ENCODE measurements at places on chromosomes 2 and 18.

DNA sequence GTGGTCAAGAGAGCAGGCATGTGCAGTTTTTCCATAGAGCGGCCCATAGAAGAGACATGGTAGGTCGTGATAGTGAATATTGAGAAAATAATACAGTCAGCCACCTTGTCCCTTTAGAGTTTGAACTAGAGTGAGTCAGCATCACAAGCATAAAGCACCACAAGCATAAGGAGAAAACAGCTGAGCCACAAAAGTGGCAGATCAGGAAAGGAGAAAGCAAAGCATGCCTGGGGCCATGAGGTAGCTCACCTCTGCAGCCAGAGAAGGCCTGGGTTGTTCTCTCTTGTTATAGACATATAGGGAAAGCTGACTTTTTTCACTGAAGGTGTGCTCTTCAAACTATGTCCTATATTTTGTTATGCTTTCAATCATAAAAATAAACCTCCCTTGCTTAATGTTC, 879.0 kb downstream of the DSC3 start:
- no peak for DNase-seq

DNA sequence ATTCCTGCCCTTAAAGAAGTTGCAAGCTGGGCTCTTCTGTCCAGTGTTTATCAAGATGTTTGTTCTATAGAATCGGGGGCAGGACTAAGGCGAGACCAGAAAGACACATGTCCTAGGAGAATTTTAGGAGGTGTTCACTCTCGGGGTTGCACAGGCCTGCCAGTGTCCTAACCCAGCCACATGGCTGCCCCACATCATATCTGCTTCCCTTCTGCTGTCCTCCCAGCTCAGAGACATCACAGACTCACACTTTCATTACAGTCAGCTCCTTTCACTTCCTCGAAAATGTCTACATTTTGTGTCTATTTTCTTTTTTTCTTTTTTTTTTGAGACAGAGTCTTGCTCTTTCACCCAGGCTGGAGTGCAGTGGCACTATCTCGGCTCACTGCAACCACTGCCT, 10.7 kb upstream of the MRO start:
- DNase-seq, result no peak

GRCh38 chr2:37448342-37449120, 104.1 kb downstream of the QPCT start:
- no peak for DNase-seq

- no peak for DNase-seq
Measured at GRCh38 chr2:2688254-2688653, 357.2 kb upstream of the MYT1L start.

- no peak for DNase-seq
Measured at GRCh38 chr2:219861307-219861706, 233.9 kb downstream of the SLC4A3 start.

GRCh38 chr2:181563101-181563692, 93.7 kb downstream of the CERKL start:
- DNase-seq, result no peak

GRCh38 chr2:45177870-45178269, 168.6 kb upstream of the SIX2 start:
- DNase-seq, result no peak

DNA sequence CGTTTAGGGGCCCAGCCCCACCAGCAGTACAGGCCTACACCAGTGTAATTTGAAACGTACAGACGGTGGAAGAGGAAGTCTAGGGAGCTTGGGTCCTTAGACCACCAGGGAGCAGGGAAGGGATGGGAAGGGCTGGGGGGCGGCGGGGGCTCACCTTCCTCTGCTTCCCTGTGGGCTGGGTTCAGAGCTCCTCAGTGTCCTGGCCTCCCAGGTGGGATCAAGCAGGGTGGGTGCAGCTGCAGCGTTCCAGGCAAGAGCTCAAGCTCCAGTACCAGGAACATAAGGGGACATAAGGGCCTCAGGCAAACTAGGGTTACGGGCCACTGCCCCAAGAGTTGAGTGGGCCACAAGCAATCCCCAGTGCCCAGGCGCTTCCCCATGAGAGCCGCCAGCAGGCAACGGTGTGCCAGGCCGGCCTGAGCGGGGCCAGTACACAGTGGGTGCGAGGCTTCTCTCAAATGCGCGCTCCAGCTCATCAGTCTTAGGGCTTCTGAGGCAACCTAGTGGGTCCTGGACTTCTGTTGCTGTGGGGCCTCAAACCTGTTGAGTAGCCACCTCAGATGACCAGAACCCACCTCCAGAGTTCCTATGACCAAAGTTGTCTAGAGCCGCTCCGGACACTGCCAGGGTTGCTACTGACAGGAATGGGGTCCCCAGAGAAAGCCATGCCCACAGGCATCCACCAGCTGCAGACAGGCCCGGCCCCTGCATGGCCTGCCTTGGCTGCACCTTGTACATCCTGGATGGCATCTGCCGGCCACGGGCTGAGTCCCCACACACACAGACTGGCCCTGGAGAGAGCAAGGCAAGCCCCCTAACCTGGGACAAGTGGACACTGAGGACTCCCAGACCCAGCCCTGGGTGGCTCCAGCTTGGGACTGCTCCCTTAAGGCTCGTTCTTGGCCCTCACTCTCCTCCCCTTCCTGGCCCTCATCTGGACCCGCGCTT, 5.2 kb downstream of the ANKRD23 start:
- no peak for DNase-seq

GRCh38 chr2:18924386-18924785, 335.0 kb upstream of the NT5C1B start:
- DNase-seq, result peak; percentile 60

DNA sequence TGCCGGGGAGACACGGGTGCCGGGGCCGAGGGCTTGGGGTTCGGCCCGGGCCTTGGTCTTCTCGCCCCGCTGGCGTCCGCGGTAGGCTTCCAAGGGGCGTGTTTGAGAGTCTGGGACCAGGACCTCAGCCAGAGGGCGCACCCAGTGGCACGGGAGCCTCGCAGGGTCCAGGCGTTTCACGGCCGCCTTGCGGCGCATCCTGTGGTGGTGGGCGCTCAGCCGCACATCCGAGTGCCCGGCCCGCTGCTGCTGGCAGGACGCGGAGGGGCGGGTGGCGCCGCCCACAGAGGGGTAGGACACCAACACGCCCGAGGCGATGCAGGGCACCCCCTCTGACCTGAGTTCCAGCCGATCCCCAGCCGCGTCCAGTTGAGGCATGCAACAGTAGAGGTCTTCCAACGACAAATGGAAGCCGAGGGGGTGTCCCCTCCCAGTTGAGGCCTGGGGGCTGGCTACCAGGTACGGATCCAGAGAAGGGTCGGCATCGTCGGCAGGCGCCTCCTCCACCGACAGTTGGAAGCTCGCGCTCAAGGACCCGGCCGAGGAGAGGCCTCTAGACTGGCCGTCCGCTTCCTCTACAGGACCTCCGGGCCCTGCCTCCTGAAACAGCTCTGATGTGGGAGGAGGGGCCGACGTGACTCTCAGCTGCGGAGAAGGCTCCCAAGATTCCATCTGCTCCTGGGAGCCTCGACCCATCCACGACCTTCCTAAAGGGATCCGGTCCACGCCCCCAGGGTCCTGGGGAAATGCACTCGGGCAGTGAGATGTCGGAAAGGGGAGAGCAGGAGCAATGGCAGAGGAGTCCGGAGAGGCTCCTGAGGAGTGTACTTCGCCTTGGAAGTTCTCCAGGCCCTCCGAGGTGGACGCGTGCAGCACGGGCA, 6.3 kb downstream of the C2orf81 start:
- peak; percentile 65 for DNase-seq

DNA sequence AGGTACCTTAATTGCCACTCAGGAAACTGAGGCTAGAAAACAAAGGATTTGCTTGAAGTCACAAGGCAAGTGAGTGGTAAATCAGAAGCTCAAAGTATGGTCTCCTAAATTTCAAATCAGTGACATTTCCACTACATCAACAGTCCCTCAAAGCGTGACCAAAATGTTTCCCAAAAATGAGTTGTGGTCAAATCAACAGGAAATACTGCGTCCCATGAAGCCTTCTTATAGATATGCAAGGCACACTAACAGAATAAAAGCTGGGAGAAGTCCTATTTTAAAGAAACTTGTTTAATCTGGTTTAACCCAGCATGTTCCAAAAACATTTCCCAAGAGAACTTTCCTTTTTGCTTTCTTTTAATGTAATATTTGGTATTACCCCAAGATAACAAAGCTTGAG, 249.4 kb downstream of the EXOC6B start:
- DNase-seq, result no peak

GRCh38 chr2:73938718-73939352, 12.2 kb downstream of the DGUOK start:
- no peak for DNase-seq

DNA sequence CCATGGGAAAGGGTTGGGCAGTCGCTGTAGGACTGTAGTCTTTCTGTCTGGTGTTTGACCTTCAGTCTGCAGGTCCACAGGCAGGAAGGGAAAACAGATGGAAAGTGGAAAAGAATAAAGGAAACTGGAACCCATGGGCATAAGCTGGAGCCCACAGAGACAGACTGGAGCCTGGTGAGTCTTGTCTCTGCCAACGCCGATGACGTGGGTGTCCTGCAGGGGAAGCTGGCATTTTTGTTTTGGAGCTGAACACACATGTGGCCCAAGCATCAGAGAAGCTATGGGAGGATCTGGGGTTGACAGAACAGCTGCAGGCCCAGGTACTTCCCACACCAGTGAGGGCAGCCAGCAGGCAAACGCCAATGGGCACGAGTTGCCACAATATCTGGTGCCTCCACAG, 28.2 kb upstream of the SOCS6 start:
- DNase-seq, result no peak

- no peak for DNase-seq
Measured at GRCh38 chr2:199984159-199984558, 28.8 kb downstream of the MAIP1 start.

DNA sequence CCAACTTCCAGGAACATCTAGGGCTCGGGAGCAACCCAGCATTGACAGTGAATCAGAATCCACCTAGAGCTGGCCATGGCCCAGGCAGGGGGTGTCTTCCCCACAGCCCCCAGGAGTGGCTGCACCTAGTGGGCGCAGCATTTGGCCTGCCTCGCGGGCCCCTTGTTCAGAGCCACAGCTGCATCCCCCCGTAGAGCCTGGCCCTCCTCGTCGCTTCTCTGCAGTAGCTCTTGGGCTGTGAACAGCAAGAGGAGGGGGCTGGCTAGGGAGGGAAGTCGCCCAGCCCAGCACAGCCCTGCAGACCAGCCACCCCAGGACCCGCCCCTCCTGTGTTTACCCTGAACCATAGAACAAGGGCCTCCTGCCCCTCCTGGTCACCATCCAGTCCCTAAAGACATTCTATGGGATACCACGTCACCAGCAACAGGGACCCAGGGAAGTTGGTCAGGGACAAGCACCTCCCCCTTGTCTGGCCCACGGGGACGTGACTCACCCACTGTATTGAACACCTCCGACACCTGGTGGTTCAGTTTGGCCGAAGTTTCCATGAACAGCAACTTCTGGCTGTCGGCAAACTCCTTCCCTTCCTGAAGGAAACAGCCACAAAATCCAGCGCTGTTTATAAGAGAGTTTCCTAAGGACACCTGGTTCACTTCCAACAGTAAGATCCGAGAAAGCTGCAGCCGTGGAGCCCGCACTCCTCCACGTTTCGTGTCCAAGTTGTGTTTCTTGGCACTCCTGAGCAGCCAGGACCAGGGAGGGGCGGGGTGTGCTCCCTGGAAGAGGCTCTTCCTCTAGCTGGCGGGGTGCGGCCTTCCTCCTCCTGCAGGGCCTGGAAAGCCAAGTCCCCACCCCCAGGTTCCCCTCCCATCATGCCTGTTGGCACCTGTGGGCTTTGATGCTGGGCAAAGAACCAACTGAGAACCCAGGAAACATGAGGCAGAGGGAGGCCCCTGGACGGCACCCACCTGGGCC, 8.8 kb downstream of the PRLH start:
- DNase-seq, result no peak

DNA sequence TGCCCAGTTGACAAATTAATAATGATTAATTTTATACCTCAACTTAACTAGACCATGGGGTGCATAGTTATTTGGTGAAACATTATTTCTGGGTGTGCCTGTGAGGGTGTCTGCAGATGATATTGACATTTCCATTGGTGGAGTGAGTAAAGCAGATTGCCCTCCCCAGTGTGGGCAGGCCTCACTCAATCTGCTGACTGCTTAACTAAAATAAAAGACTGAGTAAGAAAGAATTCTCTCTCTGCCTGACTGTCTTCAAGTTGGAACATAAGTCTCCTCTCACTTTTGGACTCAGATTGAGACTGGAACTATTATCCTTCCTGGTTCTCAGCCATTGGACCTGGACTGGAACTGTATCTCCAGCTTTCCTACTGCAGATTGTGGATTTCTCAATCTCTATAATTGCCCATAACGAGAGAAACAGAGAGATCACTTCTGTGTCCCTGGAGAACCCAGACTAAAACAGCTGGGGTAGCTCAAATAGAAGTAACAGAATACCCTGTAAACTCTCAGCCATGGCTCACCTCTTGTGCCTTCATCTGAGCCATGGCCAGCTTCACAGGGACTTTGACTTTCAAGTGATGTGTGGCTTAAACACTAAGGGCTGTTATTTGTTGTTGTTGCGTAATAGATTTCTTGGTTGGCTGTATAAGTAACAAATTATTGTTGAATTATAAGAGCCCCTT, 575.3 kb upstream of the RAB6C start:
- DNase-seq, result peak; percentile 79

DNA sequence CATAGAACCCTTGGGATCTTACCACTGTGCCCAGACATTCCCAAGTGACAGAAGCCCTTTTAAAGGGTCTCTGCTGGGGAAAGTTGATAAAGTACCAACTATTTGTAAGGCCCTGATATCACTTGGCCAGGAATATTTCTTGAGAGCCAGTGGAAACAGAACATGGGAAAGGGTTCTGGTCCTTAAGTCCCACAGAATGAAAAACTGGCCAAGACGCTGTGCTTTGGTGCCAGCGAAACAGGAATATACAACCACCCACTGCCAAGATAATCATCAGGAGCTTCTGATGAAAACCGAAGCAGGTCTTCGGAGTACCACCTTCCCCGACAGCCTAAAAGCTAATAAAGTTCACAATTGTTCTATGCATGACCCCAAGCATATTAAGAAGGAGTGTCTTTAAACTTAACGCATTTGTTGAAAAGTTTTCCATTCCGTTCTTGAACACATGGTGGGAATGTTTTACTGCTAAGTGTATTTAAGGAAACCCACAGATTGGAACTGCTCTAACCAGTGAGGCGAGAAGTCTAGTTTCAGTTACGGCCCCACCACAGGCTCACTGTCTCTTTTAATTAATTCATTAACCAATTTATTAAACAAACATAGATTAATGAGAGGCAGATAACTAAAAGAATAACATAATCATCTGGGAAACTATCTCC, 152.6 kb downstream of the ANKRD44 start:
- no peak for DNase-seq

DNA sequence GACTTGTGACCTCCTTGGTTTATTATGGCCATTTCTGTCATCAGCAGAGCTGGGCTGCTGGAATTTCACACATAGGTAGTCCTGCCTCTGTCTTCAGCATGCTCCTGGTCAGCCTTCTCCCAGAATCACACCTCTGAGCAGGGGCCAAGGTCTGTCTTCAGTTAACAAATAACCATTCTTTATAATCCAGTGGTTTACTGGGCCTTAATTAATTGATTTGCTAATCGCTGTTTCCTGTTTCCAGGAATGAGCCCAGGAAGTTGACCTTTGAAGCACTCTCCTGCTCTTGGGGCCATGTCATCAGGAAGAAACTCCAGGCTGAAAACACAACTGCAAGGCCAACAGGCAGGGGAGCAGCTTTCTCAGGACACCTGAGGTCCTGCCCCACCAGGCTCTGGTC, 278.5 kb downstream of the SRBD1 start:
- DNase-seq, result no peak
